ENCODE measurements at places on chromosomes 5 and 9.

- DNase-seq: no peak
Measured at GRCh38 chr9:23677446-23677845, 148.6 kb downstream of the ELAVL2 start.

- no peak for DNase-seq
Measured at GRCh38 chr9:911005-911404, 65.5 kb upstream of the DMRT3 start.

GRCh38 chr5:120088412-120088811 lies 375.7 kb upstream of the PRR16 start:
- no peak for DNase-seq

DNA sequence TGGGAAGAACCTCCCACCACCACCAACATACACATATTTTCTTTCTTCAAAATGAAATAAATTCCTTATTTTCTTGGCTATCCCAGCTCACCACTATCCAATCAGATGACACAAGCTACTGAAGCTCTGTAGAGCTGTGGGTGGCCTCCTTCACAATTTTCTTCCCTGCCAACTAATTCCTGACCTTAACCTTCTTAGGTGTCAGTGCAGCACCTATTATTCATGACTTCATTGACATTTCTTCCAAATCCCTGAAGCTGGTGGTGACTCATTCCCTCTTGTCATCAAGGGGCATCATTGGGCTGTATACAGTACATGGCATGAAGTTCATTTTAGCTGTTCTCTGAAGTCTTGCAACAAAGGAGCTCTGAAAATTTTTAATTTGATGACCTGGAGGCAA lies 42.0 kb upstream of the ADRA1B start:
- no peak for DNase-seq

DNA sequence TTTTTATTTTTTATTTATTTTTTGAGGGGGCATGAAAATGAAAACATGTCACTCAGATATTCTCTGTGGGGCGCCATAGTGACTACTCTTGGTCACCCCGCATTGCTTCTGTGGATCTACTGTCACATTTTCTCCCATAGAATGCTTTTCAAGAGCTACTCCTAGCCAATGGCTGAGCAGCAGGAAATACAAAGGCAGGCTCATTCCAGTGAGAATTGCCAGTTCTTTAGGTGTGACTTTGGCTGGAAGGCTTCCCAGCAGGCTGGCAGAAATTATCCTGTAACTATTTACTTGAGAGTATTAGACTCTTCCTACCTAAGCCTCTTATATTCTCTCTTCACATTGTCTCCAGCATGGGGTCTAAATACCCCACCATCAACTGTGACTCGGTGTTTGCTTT lies 21.0 kb upstream of the PTPRD start:
- DNase-seq: no peak

DNA sequence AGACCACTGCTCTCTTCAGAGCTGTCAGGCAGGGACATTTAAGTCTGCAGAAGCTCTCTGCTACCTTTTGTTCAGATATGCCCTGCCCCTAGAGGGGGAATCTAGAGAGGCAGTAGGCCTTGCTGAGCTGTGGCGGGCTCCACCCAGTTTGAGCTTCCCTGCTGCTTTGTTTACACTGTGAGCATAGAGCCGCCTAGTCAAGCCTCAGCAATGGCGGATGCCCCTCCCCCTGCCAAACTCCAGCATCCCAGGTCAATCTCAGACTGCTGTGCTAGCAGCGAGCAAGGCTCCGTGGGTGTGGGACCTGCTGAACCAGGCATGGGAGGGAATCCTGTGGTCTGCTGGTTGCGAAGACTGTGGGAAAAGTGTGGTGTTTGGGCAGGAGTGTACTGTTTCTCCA lies 59.9 kb downstream of the CAVIN4 start:
- DNase-seq: no peak

DNA sequence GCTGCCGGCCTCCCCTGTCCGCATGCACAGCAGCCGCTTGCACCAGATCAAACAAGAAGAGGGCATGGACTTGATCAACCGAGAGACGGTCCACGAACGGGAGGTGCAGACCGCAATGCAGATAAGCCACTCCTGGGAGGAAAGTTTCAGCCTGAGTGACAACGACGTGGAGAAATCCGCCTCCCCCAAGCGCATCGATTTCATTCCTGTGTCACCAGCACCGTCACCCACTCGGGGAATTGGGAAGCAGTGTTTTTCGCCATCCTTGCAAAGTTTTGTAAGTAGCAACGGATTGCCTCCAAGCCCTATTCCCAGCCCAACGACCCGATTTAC lies 75.3 kb downstream of the PIP5K1B start:
- DNase-seq: no peak

- DNase-seq: no peak
Measured at GRCh38 chr9:19901586-19901985, 112.7 kb upstream of the SLC24A2 start.

- DNase-seq: no peak
Measured at GRCh38 chr5:142330026-142330425, 5.2 kb upstream of the SPRY4 start.

DNA sequence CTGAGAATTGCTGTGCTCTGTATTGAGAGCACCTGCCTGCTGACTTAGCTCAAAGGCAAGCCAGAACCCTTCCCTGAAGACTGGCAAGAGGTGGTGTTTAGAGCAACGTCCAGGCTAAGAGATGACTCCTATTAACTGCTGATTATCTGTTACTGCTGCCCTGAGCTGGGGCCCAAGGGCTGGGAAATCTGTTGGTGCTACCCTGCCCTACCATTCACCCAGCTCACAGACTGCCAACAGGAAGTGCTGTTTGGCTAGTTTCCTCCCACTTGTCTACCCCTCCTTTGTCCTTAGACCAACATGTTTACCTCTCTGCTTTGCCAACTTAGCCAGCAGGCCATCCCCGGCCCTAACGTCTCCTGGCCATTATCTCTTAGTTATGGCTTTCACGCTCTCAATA lies 6.9 kb downstream of the RAB24 start:
- no peak for DNase-seq

DNA sequence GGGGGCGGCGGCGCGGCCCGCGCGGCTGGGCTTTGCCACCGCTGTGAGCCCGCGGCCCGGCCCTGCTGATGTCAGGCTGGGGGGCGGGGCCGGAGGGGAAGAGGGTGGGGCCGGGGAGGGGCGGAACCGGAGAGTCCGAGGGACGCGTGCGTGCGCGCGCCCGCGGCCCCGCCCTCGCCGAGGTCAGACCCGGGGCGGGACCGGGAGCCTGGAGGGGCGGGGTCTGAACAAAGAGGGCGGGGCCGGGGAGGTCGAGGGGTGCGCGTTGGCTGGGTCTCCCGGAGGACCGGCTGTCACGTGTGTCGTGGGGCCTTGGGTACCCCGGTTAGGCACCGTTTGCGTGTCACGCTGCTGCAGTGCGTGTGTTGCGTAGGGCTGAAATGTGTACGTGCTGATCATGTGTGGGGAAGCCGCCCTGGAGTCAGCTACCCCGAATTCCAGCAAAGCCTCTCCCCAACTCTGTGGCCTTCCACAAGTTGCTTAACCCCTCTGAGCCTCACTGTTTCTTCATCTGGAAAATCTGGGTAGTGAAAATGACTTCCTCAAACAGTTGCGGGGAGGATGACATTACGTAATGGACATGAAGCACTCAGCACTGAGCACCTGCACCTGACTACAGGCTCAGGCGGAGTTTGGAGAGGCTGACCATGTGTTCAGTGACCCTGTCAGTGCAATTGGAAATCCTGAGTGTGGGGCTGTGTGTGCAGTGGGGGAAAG lies at the start of gene RALGDS:
Gene RALGDS (minus strand): TSS at position 43 of the 717 bp plus-strand sequence. CDS start 86 bp downstream, outside the sequence.
- peak; percentile 82 for DNase-seq

DNA sequence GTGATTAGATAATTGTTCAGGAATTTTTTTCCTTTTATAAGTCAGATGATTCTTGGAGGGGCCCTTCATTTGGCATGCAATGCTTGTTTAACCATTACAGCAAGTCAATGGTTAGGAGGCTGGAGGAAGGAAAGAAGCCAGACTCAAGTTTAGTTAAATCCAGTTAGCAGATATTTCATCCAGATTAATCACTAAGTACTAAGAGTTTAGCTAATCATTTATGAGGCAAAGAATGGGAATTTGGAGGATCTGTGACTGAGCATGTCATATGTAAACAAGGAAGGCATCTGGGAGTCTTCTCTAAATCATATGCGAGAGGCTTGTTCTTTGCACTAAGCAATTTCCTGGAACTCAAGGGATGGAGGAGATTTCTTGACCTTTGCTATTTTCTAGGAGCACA lies 145.3 kb upstream of the SGCD start:
- no peak for DNase-seq

GRCh38 chr5:106451998-106452397 lies 1218.7 kb downstream of the EFNA5 start:
- no peak for DNase-seq

GRCh38 chr5:91706785-91707520 lies 323.8 kb upstream of the ARRDC3 start:
- no peak for DNase-seq

- no peak for DNase-seq
Measured at GRCh38 chr9:108325406-108325805, 530.4 kb downstream of the ACTL7B start.

GRCh38 chr9:116661037-116661954 lies 25.8 kb upstream of the TRIM32 start:
- peak; percentile 57 for DNase-seq

DNA sequence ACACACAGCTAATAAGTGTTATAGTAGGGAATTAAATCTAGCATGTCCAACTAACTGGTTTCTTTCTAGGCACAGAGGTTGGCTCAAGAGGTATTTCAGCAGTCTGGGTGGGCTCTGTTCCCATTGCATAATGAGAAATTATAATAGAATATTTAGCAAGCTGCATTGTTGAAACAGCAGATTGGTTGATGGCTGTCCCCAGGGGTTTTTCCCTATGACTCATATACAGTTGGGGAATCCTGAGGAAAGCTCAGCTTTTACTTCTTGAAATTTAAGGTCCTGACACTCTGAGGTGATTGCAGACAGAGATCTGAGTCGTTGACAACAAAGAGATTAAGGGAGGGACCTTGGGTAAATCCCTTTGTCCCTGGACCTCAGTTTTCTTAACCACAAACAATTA lies 38.3 kb upstream of the TNFSF8 start:
- DNase-seq: no peak

GRCh38 chr5:126819253-126819652 lies 42.3 kb downstream of the LMNB1 start:
- no peak for DNase-seq

DNA sequence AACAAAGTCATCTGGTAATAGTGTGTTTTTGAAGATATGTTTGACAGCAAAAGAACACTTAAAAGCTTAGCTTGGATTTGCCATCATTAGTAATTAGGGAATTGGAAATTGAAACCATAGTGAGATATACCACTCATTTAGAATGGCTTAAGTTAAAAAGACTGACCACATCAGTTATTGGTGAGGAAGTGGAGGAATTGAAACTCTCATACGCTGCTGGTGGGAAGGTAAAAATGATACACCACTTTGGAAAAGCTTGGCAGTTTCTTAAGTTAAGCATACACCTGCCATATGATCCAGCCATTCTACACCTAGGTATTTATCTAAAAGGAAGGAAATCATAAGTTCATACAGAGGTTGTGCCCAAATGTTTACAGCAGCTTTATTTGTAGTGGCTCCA lies 213.2 kb downstream of the TRIO start:
- DNase-seq: no peak

DNA sequence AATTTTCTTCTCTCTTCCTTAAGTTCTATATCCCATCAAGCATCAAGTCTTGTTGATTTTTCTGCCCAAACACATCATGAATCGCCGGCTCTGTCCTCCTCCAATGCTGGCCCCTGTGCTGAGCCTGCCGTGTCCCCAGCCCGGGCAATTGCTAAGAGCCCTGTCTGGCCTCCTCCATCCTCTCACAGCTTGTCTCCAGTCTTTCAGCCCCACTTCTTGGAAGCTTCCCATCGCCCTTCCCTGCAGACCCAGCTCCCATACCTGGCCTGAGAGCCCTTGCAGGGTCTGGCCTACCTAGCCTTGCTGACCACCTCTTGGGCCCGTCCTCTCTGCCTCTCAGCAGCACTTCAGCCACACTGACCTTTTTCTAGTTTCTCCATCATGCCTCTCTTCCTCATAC lies 61.9 kb downstream of the COL15A1 start:
- no peak for DNase-seq

DNA sequence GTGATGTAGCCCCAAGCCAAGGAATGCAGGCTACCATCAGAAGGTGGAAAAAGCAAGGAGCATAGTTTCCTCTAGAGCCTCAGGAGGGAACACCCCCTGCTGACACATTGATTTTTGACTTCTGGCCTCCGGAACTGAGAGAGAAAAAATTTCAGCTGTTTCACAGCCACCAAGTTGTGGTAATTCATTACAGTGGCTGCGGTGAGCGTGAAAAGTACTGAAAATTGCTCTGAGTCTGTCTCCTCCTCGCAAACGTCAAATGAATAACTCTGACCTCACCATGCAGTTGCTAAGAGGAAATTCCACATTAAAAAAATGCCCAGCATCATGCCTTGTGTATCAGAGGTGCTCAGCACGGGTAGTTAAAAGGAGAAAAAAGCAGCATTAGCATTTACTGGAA lies 277.9 kb upstream of the MSX2 start:
- no peak for DNase-seq

GRCh38 chr5:177455661-177456590 lies 9.3 kb downstream of the PRR7 start:
- peak; percentile 79 for DNase-seq

GRCh38 chr5:168699002-168699401 lies 119.8 kb upstream of the PANK3 start:
- no peak for DNase-seq

GRCh38 chr5:134174841-134175839 lies 1.6 kb downstream of the SKP1 start:
- peak; percentile 0 for DNase-seq

DNA sequence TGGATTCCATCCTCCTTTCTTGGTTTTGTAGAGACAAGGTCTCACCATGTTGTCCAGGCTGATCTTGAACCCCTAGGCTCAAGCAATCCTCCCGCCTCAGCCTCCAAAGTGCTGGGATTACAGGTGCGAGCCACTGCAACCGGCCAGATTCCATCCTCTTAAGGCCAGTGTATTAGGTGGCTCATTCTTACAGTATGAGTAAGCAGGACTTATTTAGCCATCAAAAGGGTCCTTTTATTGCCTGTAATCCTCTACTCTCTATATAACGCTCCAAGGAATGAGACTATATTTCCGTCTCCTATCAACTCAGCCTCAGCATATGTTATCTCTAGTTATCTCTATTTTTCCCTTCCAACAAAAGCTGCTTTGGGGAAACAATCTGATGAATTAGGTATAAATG lies 3.0 kb upstream of the ERBIN start:
- no peak for DNase-seq

DNA sequence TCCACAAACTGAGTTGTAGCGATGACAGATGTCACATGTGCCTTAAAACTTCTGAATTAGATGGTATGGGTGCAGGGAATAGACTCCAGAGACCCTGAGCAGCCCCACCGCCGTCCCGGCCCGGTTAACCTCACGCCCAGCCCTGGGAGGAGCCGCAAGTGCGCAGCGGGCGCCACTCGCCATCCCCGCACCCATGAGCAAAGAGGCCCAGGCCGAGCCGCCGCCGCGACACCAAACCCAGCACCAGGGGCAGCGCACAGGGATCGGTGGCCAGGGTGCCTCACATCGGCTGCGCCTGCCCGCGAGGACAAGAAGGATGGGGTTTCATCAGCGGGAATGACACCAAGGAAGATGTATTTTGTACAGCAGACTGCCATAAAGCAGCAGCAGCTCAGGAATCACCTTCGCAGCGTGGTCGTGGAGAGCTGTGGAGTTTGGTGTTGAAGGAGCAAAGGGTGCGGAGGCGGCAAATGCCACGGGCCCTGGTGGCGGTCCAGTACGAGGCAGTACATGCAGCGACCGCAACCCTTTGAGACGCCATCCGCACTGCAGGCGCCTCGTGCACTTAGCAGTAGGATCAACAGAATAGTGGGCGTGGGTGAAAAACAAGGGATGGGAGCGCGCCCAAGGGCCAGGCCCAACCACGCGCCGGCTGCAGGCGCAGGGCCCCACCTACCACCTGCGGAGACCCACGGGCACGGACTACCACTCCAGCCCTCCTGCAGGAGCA lies 89.7 kb downstream of the ZNF366 start:
- DNase-seq: no peak

Measured in NCI-H1105 (cell line).